T follicular helper cell (primary cell): ENCODE measurements at places on chromosomes 4 and X.

DNA sequence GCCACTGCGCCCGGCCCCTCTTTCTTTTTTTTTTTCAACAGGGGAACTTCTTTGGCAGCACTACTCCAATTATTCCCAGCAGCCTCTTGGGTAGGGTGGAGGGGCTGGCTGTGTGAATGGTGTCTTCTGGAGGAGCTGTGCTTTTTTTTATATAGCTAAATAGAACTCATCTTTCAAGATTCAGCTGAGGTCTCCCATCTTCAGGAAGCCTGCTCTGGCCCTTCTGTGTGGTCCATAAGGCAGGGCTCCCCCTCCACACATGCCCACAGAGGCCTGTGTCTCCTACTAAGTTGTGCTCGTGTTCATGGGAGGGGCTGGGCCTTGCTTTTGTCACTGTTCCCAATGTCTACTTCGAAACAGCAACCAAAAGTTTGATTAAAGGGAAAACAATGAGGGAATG is 116.8 kb downstream of the AFAP1 start:
- DNase-seq, result no peak

DNA sequence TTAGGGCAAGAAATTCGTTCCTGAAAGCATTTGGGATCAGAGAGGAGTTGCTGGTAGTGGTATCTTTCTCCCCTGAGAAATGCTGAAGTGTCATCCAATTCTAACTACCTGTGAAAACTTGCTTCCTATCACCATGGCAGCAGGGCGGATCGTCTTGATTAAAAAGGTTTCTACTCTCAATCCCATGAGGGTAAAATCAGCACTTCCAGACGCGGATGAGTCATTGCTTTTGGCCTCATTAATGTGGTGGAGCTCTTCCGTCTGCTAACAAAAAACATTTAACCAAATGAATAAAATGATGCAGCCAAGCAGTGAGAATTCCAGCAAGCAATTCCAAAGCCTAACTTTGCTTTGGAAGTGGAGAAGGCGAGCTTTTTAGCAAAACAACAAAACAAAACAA is 325.6 kb downstream of the CAMK2D start:
- DNase-seq, result no peak

DNA sequence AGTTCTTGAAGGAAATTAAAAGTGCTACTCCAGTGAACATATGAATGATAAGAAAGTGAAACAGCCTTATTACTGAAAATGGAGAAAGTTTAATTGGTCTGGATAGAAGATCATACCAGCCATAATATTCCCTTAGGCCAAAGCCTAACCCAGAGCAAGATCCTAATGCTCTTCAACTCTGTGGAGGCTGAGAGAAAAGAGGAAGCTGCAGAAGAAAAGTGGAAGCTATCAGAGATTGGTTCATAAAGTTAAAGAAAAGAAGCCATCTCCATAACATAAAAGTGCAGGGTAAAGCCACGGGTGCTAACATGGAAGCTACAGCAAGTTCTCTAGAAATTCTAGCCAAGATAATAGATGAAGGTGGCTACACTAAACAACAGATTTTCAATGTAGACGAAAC is 85.5 kb upstream of the ATOH1 start:
- DNase-seq, result no peak

DNA sequence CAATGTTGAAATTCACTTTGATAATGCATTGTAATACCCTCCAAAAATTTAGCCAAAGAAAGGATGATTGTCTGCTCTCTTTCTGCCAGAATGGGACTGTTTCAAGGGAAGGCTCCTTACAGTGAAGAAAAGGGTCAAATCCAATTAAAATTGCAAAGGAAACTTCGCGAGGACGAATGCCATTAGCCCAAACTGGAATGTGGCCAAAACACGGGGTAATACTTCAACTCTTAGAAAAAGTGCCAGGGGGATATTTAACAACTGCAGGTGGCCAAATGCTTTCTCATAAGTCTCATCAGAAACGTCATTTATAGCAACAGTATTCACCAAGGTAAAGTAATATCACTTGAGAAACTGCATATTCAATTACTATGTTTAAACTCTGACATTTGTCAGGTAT is 29.0 kb downstream of the NKX3-2 start:
- DNase-seq, result no peak

DNA sequence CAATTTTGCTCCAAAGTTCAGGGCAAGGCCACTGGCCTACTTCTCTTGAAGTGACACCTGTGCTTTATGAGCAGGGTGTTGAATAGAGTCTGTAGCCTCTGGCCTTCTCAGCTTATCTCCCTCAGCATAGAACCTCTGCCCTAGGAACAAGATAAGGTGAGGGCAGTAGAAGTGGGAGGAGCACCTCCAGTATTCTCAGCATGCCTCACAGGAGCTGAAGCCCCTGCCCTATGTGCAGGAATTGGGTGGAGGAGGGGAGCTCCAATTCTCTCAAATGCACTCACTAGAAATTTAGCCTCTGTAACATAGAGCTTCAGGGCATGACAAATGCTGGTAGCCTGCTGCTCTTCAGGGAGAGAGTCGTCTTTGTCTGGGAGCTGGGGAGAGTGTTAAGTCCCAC is 479.3 kb downstream of the IL1RAPL1 start:
- DNase-seq, result no peak

- DNase-seq, result peak; percentile 15
Observed at GRCh38 chrX:17788439-17788838, 51.1 kb downstream of the SCML1 start.

DNA sequence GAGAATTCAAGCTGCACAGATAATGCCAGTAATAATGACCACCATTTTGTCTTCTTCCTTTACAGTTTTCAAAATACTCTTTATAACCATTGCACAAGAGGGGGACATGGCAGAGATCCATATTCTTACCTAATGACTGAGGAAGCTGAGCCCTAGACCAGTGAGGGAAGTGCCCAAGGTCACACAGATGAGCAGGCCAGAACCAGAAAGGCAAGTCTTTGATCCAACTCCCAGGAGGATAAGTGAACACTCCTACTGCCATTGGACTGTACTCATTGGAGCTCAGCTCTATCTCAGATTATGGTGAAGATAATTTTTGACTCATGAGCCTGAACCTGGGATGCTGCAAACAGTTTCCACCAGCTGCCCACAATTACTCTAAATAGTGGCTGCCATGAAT is 28.6 kb downstream of the AMER1 start:
- DNase-seq, result no peak

DNA sequence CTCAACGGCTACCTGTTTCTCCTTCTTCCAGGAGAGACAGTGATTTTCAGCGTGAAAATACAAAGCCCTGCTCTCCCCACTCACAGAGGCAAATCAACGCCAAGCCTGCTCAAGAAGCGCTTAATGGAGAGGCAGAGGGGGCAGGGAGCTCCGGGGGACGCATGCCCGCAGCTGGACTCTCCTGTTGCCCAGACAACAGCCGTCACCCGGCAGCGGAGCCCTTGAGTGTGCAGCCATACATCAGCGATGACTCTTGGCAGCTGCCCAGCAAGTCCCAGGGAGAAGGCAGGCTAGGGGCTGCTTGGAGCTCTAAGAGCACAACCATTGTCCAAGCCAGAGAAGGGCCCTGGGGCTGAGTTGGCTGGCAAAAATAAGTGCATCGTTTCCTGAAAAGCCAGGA is 71.0 kb upstream of the AFAP1 start:
- no peak for DNase-seq

DNA sequence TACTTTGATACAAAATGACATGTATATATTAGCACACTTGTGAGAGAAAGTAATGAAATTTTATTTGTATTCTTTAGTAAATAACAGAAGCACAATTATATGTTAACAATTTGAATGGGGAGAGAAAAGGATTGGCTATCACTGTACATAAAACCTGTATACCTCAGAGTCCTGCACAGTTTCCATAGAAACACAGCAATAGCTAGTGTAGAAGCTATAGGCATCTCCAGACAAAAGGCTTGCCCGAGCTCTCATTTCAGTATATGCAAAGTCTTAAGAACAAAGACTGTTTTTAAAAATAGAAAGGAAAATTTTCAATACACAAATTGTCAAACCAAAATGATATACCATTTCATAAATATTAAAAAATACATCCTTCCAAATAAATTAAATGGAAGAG is 38.5 kb downstream of the GPM6A start:
- no peak for DNase-seq

GRCh38 chr4:11602606-11603340 is 174.1 kb upstream of the HS3ST1 start:
- DNase-seq, result no peak

GRCh38 chr4:9880406-9881197 is 99.2 kb downstream of the DRD5 start:
- no peak for DNase-seq

DNA sequence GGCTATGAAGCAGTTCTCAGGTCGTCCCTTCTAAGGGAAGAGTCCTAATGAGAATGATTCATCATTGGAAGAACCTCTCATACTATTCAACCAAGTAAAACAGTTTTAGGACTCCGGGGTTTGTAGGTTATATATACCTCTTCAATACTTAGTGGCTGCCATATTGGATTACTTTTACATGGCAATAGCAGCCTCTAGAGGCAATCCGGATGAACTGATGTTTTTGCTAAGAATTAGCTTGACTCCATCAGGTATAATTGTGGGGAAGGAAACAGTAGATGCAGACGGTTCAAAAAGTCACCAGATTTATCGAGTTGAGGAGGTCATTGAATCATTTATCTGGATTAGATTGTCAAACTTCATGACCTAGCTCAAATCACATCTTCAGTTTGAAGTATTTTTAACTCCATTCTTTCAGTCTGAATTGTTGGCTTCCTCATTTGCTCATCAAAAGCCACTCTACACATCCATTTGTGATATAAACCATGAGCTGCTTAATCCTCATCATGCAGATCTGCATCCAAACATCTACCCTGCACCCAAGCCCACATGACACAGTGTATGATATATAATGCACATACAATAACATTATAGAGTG is 28.4 kb downstream of the GUCY1B1 start:
- no peak for DNase-seq

- DNase-seq, result no peak
Observed at GRCh38 chr4:159382856-159383561, 280.1 kb downstream of the RAPGEF2 start.

GRCh38 chr4:24416293-24416692 is 168.1 kb downstream of the DHX15 start:
- DNase-seq, result no peak

GRCh38 chr4:15551740-15552446 is 82.2 kb downstream of the CC2D2A start:
- DNase-seq, result no peak

DNA sequence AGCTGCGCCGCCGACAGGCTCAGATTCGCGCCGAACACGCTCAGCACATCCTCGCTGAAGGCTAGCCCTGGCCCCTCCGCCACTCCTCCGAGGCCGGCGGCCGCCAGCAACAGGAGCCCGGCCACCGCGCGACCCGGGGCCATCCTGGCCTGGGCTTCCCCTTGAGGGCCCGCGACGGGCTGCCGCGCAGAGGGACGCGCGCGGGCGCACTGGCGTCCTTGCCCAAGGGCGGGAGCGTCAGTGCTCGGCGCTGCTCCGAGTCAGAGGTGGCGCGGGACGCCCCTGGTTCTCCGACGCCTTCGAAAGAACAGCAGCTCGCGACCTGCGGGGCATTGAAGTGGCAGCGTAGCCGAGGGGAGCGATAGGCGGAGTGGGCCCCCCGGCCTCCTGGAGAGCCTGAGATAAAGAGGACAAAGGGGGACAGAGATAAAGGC is 745 bp downstream of the SLC39A8 start:
- DNase-seq, result peak; percentile 55

GRCh38 chr4:156992943-156993342 is 21.3 kb upstream of the PDGFC start:
- DNase-seq, result no peak

DNA sequence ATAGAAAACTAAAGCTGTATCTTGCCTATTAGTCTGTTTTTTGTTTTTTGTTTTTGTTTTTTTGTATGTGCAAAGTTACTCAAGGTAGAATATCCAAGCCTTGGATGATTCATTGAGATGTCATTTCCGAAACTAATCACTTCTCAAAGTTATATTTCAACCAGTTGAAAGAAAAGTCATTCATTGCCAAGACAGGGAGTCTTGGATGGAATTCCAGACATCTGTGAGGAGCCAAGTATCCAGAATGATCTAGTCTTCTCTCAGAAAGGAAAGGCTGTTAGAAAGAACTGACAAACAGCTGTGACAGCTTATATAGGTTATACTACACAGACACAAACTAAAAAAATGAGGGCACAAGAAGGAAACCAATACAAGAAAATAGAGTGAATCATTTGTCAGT is 141.1 kb upstream of the NDST3 start:
- DNase-seq, result no peak
